GM12864 (cell line): ENCODE measurements at places on chromosomes 5 and 9.

DNA sequence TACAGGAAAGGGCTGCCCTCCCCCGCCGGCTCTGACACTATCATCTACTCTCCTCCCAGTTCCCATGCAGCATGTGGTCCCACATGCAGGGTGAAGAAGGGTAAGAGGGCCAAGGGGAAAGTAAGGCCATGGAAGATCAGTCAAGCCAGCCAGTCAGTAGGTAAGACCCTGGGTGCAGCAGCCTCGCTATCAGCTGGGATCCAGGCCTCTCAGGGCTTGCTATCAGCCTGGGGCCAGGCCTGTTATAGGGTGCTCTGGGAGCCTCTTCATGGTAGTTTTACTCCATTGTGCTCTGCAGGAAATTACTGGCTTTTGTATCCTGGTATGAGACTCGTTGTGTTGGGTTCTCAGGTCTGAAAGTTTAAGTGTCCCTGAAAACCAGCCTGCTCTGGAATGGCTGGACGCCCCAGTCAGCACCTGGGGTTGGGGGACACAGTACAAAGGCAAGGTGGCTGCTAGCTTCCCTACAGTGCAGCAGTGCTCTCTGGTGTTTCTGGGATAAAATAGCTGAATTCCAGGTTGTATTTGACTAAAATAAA is 21.4 kb downstream of the SLC22A4 start:
- DNase-seq = no peak

DNA sequence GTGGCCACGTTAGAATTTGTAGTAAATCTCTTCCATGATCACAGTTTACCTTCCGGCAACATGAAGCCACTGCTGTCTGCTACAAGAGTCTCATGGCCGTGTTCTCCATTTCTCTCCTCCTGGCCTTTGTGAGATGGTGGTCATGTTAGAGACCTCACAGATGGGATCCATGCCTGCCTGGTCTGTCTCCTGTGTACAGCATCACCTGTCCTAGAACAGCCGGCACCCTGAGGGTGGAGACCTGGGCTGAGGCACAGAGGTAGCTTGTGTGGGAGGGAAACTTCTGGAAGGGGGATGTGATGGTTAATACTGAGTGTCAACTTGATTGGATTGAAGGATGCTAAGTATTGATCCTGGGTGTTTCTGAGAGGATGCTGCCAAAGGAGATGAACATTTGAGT is 3.1 kb upstream of the FCN2 start:
- DNase-seq = no peak

DNA sequence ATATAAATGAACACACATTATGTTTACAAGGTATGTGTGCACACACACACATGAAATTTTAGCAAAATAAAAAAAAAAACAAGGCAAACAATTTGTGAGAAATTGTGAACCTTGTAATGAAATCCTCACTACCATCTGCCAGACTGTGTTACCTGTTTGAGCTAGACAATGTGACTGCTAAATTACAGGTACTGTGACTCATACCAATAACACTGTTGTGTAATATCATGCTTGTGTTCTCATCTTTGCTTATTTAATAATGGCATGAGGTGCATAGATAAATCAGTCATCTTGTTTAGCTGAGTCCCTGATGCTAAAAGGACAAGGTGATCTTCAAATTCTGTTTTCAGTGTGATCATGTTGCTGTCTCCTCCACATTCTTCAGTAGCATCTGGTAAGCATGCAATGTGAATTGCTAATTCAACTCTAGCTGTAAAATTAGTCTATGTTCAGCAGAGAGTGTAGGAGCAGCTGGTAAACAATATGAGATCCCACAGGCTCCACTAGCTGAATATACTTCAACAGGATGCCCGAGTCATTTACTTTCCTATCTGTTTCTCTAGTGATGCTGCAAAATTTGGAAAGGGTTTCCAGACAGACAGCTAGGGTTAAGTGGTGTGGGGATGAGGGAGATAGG is 966.3 kb upstream of the C9orf72 start:
- no peak for DNase-seq

DNA sequence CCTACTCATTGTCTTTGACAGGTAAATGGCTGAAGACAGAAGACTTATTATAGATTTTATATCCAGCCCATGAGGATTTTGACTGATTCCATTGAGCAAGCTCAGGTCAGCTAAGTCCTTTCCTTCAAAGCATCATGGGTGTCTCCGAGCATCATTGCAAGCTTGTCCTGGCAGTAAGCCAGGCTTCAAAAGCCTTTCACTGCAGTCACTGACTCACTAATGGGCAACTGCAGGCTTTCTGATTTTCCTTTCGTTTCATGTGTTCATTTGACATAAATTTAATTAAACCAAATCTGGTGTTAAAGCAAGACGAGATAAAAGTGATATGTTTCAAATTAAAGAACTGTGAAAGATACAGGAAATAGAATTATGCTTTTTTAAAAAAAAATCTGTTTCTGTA is 426.2 kb downstream of the ANXA1 start:
- no peak for DNase-seq

- DNase-seq = no peak
These were observed 115.8 kb downstream of the COL5A1 start for GRCh38 chr9:134757216-134757975.

DNA sequence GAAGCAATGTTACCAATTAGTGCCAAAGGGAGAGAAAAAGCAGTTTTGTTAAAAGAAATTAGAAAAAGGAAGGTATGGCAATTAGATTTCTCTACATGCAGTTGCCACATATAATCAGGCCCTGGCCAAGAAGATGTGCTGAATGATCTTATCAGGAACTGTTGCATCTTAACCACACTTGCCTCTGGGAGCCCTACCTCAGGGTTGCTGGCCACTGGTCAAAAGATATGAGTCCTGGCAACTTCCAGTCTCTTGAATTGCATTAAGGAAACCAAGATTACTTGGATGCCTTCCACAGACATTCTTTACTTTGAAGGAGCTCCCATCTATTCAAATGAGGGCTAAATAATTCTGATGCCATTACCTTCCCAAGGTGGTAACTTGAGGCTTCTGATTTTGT is 60.4 kb downstream of the TNC start:
- no peak for DNase-seq

- DNase-seq = no peak
These were observed 153.8 kb downstream of the COL23A1 start for GRCh38 chr5:178436326-178436940.

DNA sequence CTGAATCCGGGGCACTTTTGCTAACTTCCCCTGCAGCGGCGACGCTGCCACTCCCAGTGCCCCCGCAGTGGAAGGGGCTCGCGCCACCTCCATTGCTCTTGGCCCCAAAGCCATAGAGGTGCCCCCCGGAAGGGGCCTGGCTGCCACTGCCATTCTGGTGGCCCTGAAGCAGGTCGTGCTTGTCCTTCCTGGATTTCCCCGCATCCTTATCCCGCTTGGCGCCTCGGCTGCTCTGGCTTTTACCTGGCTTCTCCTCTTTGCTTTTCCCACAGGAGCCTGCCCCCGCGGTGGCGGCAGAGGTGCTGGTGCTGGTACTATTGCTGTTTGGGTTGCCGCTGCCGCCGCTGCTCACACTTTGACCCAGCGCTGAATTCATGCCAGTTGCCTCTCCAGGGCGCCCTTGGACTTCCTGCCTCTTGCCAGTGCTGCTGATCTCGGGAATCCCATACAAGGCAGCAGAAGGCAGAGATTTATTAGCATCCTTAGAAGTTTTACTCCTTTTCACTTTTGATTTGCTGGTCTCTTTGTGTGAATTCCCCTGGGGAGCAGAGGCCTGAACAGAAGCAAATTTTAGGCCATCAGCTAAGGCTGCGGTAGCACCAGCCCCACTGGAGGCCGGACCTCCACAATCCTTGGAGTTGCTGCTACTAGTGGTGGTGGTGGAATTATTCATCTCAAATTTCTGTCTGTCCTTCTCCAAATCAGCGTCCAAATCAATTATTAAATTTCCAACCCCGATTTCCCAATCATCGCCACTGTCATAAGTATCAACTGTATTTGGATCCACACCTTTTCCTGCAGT is 2.1 kb downstream of the ZNF608 start:
- DNase-seq = no peak

DNA sequence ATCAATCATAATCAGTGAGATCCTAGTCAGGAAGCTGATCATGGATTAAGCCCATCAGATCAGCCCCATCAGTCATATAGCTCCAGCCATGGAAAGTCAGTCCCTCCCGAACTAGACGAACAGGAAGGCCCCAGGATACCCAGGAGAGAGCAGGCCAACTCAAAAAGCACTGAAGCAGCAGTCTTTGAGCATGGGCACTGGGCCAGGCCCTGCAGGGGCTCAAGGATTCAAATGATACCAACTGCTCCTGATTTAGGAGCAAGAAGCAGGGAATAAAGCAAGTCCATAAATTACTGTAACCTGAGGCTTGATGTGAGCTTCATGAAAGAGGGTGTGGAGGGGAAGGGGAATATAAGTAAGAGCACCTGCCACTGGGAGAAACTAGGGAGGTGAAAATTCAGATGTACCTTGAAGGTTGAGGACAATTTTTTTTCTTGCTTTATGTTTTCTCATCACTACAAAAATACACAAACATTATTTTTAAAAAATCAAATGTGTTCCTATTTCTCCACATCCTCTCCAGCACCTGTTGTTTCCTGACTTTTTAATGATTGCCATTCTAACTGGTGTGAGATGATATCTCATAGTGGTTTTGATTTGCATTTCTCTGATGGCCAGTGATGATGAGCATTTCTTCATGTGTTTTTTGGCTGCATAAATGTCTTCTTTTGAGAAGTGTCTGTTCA is 115.2 kb downstream of the SIL1 start:
- DNase-seq = no peak

DNA sequence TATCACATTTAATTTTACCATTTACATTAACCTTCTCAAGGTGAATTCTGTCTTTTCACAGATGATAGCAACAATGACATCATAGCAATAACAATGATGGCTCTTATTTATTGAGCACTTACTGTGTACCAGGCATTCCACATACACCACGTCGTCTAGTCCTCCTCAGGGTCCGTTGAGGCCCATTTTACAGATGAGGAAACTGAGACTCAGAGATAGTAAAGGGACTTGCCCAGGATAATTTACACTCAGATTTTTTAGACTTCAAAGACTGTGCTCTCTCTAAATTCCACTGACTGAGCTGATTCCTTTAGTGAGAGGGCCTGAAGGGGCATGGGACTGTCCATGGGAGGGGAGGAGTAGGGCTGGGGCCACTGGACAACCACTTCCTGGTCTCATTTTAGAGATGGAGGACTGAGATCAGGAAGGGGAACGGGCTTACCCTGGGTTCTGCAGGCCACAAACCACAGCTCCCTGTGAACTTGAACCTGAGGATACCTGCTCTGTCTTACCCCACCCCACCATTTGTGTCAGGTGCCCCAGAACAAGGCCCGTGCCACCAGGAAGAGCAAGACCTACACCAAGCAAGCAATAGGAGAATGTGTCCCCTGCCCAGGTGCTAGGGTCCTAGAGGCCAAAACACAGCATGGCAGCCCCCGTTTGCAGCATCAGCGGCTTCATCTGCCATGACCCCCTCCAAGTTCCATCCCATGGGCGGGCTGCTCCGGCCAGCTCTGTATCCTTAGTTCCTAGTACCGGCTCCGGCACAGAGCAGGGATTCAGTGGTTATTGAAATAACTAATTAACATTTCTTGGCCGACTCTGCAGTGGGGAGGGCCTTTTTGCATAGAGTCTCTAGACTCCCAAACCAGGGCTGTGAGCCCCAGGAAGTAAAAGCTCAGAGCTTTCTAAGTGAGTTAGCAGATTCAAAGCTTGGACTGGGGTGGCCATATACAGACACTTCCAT is 96.6 kb downstream of the RGS3 start:
- DNase-seq = no peak

GRCh38 chr5:141402553-141403243 is at the start of gene PCDHGA9:
Gene PCDHGA9 (plus strand): TSS chr5:141402778. CDS start chr5:141402953, 175 bp downstream.
- DNase-seq = no peak

GRCh38 chr9:123925161-123925560 is 4.8 kb downstream of the DENND1A start:
- no peak for DNase-seq

GRCh38 chr5:125263356-125263755 is 516.9 kb upstream of the ZNF608 start:
- DNase-seq = no peak

DNA sequence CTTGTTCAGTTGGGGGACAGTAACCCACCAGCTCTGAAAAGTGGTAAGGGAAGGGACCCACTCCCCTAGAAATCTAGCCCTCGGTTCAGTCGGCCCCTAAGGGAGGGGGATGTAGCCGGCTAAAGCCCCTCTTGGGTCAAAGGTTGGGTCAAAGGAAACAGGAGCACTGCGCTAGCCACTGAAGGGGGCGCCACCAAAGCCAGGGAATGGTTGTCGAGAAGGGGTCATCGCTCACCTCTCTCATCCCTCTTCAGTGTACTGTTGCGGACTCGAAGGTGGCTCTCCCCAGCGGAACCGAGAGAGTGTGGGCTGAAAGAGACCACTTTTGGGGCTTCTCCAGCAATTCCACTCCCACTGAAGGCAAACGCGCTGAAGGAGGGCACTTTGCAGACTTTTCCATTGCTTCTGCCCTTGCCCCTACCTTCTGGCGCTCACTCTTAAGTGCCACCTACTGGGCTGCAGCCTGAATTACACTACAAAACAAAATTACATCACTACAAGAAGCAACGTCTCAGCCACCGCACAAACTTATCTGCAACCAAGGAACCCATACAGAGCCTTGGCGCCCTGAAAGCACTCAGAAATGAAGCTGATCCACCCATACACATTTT is 396.9 kb downstream of the PDE4D start:
- DNase-seq = no peak

- no peak for DNase-seq
These were observed 74.5 kb upstream of the MEGF10 start for GRCh38 chr5:127216143-127216542.

DNA sequence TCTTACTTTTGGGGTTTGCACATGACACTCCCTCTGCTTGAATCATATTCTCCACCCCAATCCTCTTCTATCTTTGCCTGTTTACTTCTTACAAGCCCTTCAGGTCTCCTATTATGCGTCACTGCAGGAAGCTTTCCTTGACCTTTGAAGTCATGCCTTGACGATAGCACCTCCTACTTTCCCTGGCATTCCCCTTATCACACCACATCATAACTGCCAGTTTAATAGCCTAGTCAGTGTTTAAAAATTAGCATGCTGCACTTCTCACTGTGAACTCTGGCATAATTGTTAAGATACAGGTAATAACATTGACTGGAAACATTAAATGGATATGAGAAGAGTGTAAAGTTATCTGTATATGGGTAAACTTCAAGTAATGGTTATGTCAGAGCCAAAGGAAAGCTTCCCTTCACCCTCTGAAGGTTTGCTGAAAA is 37.1 kb upstream of the CEP120 start:
- no peak for DNase-seq

DNA sequence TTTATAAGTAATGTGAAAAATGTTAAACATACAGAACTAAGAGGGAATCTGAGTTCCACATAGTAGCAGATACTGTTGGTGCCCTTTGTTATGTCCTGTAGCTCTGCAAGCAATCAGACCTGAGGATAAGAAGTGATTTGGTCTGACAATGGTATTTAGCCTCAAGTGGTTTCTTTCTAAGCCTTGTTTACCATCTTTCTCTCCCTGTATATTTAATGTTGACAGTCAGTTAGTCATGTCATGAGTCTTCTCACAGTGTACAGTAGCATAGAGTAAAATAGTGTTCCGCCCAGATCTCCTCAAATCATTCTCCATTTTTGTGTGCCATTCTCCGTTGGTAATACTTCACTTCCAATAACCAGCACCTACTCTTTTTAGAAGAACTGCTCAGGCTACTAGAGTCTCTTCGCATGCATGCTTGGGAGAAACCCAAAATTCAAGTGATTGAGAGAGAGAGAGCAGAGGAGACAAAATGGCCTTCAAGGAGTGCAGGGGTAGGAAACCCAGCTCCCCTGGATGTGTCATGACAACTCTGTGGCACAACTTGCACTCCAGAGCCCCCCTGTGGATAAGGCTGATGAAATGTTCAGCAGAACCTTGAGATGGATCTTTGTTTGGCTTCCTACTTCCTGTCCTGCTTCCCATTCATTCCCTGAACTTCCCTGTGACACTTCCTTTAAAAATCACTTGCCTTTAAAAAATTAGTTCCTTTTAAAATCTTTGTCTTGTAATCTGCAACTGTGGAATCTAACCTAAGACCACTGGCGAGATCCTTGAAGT is 129.2 kb upstream of the FST start:
- no peak for DNase-seq
